EL (cell line): ENCODE measurements at places on chromosomes 5 and 9.

- DNase-seq, result no peak
Measured at GRCh38 chr5:59416026-59416425, 477.5 kb downstream of the PDE4D start.

DNA sequence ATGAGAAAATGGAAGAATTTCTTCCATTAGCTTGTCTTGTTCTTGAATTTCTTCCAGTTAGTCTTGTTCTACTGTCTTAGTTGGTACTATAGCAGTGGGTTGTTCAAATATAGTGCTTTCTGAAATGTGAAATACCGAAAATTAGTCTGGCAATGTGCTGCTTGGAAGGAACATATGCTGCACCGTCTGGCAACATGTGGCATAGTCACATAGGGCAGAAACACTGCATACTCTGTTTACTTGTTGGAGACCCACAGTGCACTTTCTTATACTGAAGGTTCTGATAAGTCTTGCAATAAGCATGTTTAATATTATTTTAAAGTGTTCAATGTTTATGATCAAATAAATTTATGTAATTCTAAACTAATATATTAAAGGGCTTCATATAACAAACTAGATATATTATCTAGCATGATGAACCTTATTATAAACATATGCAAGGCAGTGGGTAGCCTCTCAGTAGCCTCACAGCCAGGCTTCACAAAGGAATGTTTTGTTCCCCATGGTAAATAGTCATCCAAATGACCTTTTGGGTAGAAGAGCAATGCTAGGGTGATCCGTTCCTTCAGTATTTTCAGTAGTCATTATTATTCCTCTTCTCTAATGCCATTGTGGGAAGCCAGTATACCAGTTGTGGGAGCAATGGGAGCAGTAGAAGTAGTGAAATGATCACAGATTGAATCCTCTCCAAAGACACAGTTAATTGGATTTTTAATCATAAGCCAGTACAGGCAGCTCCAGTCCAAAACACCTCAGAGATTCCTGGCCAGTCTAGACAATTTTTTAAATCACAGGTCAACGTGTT is 1106.7 kb downstream of the DTWD2 start:
- DNase-seq, result no peak

- no peak for DNase-seq
Measured at GRCh38 chr5:149546974-149547373, 4.3 kb downstream of the CSNK1A1 start.

DNA sequence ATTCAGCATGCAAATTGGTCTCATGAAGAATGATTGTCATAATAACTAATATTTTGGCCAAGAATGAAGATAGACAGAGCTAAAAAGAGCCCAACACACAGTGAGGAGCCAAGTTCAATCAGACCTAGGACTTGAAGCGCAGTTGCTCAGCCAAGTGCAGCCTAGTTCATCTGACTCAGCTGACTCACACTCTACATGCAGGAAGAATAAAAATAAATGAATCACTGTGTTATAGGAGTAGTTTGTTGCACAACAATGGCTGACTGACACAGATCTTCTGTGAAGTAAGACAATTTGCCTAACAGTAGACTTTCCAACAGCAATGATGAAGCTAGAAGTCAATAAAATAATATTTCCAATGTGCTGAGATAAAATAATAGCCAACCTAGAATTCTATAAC is 261.5 kb downstream of the CEMIP2 start:
- DNase-seq, result peak; percentile 45

- no peak for DNase-seq
Measured at GRCh38 chr9:115712981-115713380, 440.6 kb upstream of the PAPPA start.

GRCh38 chr5:56829137-56829908 is 14.0 kb downstream of the MAP3K1 start:
- no peak for DNase-seq

GRCh38 chr9:105621001-105621400 is 41.3 kb upstream of the TAL2 start:
- no peak for DNase-seq
